T-helper 17 cell (primary cell): ENCODE measurements at places on chromosomes 1 and 21. TPM values are rescaled to one million over a fixed set of nuclear protein-coding genes. Genes with fewer than 3 reads are reported as not detected.

Gene TSPAN2
- total RNA-seq = 14.2 TPM

Gene SLC35F3
- total RNA-seq = not detected

DNA sequence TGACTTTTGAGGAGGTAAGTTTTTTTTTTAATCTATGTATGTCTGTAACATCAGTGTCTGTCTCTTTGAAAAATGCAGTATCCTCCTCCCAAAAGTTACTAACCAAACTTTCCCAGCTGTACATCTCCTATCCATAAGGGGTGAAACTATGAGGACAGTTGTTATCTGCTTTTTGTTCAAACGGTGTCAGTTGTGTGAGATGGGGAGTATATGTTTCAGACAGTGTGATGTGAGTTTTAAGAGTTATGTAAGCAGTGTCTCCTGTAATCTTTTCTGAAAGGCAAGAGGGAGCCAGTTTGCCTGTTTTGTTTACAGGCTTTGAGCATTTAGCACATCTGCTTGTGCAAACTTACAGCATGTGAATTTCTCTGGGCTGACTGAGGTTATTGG is 34.8 kb upstream of the CACYBP start:
- no peak for DNase-seq

Gene FCRL3
- total RNA-seq = 3.4 TPM

- DNase-seq = no peak
Observed at GRCh38 chr1:23644555-23644866, 47.1 kb upstream of the RPL11 start.

DNA sequence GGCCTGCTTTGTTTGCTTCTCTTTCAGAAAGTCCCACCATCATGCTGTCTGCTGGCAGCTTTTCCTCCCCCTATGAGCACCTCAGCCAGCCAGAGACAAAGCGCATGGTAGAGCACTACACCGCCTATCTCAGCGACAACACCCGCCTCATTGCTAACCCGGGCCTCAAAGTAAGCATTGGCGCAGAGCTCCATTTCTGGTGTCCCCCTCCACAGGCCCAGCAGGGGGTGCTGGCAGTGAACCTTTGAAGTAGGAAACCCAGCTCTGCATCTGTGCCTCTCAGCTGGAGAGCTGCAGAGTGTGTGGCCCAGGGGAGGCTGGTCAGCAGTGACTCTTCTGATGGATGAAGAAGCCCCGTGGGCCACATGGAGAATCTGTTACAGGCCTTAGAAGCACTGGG is 81.2 kb upstream of the RAVER2 start:
- DNase-seq = no peak

DNA sequence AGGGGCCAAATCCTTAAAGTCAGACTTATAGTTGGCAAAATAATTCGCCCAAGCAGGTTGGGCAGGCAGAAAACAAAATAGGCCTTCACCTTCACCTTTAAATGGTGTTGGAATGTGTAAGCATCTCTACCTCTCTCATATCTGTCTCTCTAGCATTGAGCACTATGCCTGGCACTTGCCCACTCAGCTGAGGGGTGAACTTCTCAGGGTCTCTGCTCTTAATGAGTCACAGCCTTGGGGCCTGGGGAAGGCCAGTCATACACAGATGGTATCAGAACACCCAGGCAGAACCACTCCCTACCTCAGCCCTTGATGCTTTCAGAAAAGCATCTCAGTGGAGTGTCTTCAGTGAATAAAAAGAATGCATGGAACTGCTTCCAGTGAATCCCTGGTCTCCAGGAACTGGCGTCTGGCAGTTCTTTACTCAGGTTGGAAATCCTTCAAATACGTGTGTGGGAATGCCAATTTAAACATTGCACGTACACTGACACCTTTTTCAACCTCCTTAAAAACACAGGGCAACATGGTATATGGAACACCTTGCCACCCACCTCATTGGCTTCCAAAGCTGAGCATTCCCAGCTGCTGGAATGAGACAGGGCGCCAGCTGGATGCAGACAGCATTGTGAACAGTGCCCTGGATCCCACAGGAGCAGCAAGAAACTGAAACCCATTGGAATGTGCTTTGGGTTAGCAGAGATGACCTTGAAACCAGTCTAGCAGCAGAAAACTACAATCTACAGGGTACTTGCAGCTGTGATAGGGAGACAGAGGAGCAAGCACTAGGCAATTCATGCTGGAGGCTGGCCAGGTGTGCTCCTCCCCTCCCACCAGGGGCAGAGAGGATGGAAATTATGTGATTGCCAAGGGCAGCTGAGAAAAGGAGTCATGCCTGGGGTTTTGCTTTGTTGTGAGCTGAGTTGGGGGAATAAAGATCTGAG is 30.0 kb downstream of the ZNF697 start:
- DNase-seq = no peak
